ENCODE measurements at places on chromosomes 13 and 19.
A peak's percentile ranks its signal among the peaks of the same experiment; 100 is the strongest.

DNA sequence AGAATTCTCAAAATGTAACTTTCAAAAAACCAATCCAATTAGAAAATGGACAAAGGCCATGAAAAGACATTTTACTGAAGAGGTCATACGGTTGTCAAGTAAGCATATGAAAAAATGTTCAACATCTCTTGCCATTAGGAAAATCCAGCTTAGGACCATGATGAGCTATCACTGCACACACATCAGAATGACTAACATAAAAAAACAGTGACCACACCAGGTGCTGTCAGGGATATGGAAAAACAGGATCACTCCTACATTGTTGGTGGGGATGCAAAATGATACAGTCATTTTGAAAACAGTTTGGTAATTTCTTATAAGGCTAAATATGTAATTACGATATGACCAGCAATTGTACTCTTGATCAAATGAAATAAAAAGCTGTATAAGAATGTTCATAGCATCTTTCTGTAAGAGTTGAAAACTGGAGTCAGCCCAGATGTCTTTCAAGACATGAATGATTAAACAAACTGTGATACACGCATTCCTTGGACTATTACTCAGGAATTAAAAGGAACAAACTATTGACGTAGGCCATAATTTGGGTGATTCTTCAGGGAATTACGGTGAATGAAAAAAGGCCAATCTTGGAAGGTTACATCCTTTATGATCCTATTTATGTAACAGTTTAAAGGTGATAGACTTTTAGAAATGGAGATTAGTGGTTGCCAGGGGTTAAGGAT lies 26.9 kb upstream of the RCBTB2 start:
- DNase-seq: no peak

- DNase-seq: no peak
These were observed 9.3 kb upstream of the COG6 start for GRCh38 chr13:39646122-39646521.

DNA sequence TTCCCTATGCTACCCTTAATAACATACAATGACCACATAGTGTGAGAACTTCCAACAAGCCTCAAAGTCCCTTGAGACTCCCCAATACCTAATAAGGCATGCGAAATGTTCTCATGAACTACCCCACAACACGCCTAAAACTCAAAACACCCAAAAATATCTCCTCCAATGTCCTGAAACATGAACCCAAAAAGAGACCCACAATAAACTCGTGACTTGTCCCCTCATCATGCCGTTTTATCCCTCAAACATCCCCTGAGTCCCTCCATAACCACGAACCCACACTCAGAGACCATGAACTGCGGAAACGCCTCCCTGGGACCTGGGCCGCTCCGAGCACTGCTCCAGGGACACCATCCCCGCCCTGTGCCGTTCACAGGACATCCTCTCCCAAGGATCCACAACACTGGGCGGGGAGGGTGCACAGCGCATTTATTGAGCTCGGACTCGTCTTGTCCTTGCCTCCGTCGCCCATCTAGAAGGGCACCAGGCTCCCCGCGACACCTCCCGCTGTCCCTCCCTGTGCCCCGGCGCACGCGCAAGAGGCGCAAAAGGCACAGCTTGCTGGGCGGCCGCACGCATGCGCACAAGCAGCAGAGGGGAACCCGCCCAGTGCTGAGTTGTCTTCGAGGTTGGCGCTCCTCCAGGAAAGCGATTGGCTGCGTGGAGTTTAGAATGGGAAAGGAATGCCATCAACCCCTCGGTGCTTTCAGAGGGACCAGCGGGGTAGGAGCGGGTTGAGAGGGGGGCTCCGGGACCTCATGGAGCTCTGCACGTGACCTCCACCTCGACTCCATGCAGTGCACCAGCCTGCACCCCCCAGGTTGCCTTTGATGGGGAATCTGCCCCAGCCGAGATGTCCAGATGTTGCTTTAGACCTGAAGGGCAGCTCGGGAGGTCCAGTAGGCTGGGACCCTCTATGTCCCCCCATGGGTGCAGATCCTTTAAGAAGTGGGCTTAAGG lies 8.8 kb downstream of the FXYD3 start:
- DNase-seq: no peak

- DNase-seq: no peak
These were observed at the start of gene HMG20B for GRCh38 chr19:3572855-3573161. HMG20B (plus strand) TSS chr19:3572944; CDS start chr19:3573310, 366 bp downstream.

- DNase-seq: no peak
These were observed 27.1 kb downstream of the ONECUT3 start for GRCh38 chr19:1780272-1780958.

GRCh38 chr19:9827289-9828238 lies at the start of gene UBL5:
UBL5 (plus strand) TSS chr19:9827918; CDS start chr19:9828338, 420 bp downstream.
- peak; percentile 34 for DNase-seq

- no peak for DNase-seq
These were observed 46.3 kb downstream of the MTMR6 start for GRCh38 chr13:25241007-25241406.

DNA sequence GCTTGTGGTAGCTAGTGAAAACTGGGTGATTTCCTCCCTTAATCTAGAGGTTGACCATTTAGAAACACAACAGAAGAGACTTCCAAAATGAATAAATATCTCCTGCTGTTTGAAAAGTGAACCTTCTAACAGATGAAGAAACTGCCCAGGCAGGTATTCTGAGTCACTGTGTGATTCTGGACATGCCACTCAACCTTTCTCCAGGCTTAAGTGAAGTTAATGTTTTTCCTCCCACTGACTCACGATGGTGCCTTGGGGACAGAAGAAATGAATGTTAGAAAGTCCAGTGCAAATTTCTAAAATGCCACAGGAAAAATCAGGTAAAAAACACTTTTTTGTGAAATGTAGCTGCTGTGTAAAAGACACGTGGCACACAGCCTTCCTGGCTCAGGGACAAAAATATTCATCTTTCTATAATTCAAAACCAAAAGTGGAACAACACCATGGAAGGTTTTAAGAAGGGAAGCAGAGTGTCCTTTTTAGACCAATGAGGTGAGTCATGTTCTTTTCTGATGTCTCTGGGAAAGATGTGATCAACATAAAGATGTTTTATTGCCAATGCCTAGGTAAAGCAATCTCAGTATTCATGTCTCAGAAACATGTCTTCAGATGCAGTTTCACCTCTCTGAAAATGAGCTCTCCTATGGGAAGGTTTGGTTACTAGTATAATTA lies 9.1 kb downstream of the UBE2L5 start:
- no peak for DNase-seq
